SHP77 (cell line): ENCODE measurements at places on chromosomes 13 and 19.

- DNase-seq = peak; percentile 64
Observed at GRCh38 chr19:51690454-51691073, 2.6 kb upstream of the SPACA6 start.

GRCh38 chr13:107843681-107844080 lies 371.7 kb downstream of the LIG4 start:
- no peak for DNase-seq

GRCh38 chr19:40446263-40446784 lies 2.2 kb upstream of the SERTAD3 start:
- DNase-seq = no peak

GRCh38 chr13:53135301-53135700 lies 106.7 kb downstream of the OLFM4 start:
- no peak for DNase-seq

- peak; percentile 60 for DNase-seq
Observed at GRCh38 chr19:35644987-35645679, 3.0 kb upstream of the COX6B1 start.

GRCh38 chr13:95697052-95697680 lies 20.2 kb downstream of the DNAJC3 start:
- no peak for DNase-seq

- no peak for DNase-seq
Observed at GRCh38 chr13:37755349-37755748, 114.2 kb downstream of the TRPC4 start.

GRCh38 chr13:79477968-79478367 lies 3.0 kb upstream of the NDFIP2 start:
- no peak for DNase-seq

DNA sequence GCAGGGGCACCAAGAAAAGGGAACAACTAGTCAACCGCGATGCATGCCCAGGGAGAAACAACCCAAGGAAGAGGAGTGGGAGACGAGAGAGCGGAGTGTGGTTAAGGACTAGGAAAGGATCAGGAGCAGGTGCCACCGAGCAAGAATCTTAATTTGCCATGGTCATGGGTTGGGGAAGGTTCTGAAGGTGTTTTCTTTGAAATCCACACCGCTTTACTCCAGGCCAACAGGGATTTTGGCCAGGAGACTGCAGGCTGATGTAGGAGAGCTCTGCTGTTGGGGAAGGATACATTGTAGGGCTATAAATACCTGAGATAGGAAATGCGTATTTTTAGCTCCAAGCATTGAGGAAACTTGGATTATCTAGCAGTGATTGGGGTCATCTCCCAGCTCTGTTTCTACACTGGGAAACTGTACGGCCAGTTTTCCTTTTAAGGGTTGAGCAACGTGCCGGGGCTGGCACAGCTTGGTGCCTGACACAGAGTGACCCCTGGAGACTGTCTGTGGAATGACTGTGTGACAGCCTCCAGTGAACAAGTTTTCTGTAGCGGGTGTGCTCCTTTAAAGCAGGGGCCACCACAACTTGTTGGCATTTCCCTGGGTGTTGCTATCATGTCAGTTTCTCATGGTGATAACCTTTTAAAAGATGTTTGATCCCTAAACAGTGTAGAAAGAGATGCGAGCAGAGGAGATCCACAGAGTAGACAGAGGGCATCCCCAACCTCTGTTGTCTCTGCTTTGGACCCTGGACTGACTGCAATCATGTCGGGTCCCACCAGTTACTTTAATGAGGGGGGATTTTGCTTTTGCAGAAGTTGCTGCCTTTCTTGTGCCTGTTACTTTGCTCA lies 34.3 kb downstream of the ZNF536 start:
- no peak for DNase-seq

DNA sequence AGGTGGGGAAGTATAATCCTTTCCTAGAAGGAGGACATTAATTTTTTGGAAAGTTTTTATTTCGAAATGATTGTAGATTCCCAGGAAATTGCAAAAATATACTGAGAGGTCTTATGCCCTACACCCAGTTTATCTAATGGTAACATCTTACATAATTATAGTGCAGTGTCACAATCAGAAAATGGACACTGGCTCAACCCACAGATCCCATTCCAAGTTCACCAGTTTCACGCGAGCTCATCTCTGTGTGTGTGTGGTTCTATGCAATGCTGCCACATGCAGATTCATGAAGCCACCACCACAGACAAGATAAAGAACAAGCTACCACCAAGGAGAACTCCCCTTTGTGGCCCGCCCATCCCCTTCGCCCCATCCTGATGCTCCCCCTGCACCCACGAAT lies 24.4 kb downstream of the IL17D start:
- no peak for DNase-seq

DNA sequence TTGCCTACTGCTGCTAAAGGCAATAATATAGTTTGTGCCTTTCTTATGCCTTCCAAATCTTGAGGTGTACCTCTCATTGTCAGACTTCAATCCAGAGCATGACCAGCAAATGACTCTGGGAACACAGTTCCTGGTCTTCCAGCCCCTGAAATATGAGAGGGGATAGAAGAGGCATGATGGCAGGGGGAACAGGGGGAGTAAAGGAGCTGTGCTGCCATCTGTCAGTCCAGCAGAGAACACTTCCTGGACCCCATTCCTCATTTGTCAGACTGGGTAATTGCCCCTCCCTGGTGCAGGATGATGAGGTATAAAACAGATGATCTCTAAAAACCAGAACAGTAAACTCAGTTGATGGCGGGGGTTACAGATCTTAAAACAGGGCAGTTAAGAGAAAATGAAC lies 618.7 kb downstream of the DIAPH3 start:
- no peak for DNase-seq

GRCh38 chr19:47429140-47429793 lies 9.9 kb upstream of the MEIS3 start:
- DNase-seq = no peak

- no peak for DNase-seq
Observed at GRCh38 chr13:44231786-44232516, 141.7 kb upstream of the SERP2 start.

DNA sequence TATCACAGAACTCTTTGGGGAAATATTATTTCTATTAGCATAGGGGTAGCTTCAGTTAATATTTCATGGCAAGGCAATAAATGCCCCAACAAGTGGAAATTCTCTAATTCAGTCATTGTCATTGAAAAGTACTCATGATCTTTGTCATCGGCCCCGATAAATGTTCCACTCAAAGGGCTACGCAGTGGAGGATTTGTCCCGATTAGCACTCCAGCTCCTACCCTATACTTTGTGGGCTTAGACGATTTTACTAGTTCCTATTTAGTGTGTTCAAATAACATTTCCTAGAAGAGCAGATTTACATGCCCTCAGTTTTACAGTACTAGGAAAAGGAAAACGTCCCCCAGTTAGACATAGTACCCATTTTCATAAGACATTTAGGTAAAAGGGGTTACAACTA lies 38.0 kb upstream of the ATP12A start:
- no peak for DNase-seq

- DNase-seq = no peak
Observed at GRCh38 chr13:68998056-68998455, 1109.6 kb upstream of the ATXN8OS start.

DNA sequence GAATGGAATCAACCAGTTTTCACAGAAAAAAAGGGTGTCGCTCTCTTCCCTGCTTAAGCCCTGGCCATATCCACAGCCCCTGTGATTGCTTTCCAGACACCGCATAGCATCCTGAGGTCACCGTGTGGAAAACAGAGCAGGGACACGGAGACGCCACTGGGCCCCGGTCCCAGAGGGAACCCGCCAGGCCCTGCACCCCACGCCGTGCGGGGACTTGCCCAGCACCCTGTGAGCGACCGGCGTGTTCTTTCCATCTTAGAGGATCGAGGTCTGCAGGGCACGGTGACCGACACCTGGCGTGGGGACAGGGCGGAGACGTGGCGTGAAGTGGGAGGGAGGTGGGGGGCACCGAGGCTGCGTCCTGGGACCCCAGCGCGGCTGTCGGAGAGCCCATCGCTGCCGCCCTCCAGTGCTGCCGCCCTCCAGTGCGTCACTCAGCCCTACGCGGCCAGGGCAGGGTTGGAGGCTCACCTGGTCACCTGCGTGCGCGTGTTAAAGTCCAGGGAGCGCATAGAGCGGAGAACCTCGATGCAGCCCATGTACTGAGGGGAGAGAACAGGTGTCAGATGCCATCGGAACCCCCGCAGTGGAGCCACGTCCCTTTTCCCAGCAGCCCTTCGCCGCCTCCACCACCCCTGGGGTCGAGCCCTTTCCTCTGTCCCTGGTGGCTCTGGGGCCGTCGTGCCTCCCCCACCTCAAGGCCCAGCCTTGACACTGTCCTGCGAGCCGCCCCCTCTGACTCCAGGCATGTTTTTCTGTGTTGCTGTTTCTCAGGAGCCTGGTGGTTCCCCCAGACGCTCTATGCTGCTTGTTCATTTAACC lies 20.2 kb downstream of the SHC2 start:
- DNase-seq = no peak

- DNase-seq = peak; percentile 79
Observed at GRCh38 chr13:20489185-20489820, 36.4 kb downstream of the CRYL1 start.

- no peak for DNase-seq
Observed at GRCh38 chr19:13039211-13039789, 44.0 kb downstream of the NFIX start.
